Fibroblast of skin of abdomen (primary cell): ENCODE measurements at places on chromosomes 5 and 9.

DNA sequence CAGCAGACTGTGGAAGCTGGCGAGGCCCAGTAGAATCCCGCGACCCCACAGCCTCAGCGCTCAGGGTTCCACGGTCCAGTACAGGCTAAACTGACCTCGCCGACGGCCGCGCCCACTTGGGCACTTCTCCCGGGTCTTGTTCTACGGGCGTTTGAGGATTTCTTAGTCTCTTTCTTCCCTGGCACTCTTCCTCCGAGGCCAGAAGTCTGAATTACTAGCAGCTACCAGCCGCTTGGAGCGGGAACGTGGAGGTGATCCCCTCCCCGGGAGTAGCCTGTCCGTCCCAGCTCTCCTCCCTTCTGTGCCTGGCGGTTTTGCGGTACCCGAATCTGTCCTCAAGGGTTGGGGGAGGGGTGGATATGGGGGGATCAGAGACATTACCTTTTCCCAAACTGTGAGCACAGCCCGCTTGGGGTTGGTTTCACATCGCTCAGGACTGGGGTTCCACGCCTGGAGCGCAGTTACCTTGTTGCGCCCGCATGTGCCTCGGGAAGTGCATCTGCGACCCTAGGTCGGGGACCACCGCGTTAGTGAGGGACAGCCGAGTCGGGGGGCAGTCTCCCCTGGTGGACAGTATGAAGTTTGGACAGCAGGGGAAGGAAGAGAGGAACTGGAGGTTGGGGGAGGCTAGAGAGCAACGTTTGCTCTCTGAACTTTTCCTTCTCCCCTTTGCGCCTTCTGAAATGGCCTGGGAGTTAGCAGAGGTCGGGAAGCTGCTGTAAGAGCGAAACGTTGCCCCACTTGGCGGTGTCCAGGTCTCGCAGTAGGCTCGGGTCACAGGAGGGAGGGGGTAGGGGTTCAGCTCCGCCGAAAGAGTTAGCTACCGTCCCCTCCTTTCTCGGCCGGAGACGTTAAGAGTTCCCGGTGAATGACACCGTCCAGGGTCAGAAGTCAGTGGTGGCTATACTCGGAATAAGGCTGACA, 190.8 kb downstream of the MEF2C start:
- DNase-seq = no peak

- peak; percentile 24 for DNase-seq
Observed at GRCh38 chr5:60577116-60577515, 122.8 kb downstream of the DEPDC1B start.

DNA sequence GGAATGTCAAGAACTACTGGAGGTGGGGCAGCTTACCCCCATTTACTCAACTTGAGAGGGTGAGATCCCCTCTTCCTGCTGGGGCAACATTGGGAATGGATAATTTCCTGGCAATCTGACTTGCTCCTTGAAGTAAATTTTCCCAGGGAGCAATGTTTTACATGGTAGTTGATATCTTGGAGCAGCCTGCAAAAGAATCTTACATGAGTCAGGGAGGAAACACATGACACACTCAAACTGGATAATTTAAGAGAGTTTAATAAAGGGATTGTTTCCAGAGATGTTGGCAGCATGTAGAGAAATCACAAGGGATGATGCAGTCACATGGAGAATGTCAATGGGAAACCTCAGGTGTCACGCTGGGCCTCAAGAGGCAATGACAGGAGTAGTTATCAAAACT, 212.5 kb downstream of the GAS1 start:
- peak; percentile 92 for DNase-seq

DNA sequence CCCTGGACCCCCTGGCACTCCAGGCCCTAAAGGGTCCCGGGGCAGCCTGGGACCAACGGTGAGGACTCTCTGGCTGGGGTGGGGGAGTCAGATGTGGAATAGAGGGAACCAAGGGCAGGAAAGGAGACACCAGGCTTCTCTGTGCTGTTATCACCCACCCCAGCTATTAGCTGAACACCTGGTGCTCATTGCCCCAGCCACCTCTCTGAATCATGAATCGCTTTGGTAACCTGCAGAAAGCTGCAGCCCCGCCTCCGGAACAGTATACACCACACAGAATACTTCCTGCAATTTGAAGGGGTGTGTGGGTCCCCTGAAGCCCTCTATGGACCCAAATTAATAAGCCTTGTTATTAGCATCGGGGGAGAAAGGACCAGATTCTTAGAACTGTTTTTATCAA, 40.4 kb upstream of the ORM1 start:
- no peak for DNase-seq

GRCh38 chr9:19828576-19829109, 39.8 kb upstream of the SLC24A2 start:
- DNase-seq = no peak

DNA sequence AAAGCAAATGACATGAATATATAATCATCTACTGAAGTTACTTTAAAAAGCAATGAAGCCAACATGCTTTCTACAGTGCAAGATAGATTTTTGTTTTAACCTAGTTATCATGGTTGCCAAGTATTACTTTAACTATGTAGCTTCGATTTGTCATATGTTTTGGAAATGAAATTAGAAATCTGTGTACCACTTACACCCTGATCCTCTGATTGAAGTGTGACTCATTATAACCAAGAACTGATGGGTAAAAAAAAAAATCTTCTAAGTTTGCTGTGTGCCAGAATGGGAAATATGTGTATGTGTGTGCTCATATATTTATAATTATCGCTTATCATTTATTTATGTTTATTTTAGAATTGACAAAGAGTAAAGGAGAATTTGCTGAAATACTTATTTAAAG, 9.1 kb upstream of the CDC42SE2 start:
- DNase-seq = no peak

GRCh38 chr5:151293624-151294023, 9.9 kb downstream of the SLC36A3 start:
- DNase-seq = no peak

- DNase-seq = peak; percentile 48
Observed at GRCh38 chr9:114775981-114776380, 29.9 kb downstream of the TNFSF15 start.

GRCh38 chr5:88656221-88656950, 226.6 kb downstream of the MEF2C start:
- DNase-seq = no peak

- DNase-seq = no peak
Observed at GRCh38 chr5:137407090-137407489, 92.0 kb downstream of the SPOCK1 start.

DNA sequence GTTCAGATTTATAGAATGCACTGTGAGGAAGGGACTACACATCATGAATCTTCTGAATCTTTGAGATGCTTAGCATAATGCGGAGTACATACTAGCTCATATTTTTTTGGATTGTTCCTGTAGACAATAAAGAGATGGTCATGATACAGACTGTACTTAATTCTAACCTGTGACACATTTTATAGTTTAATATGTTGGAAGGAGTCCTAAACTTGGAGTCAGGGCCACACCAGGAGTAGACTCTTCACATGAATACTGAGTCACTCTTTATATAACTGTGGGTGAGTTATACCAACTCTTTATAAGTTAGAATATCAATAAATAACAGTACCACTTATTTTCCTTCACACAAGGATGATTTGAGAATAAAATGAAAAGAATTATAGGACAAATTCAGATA, 16.9 kb downstream of the C9orf85 start:
- peak; percentile 40 for DNase-seq

GRCh38 chr5:73780302-73781080, 154.5 kb downstream of the ARHGEF28 start:
- DNase-seq = no peak

- DNase-seq = no peak
Observed at GRCh38 chr5:176389135-176390123, 878 bp downstream of the HIGD2A start.

DNA sequence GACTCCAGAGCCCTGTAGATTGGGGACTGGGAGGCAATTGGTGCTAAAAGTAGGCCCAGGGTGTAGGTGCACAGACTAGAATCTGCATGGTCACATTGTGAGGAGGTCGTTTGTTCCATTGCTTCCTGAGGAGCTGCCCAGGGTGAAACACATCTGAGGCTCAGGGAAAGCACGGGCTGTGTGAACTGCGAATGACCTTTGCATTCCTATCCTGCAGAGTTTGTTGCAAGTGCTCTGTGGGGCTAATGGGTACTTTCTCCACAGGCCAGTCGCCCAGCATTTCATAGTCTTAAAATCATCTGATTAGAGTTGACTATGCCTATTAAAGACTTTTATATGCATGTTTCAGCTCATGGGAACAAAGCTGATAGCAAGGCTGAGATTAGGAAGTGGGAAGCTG, 14.4 kb upstream of the SLC46A2 start:
- no peak for DNase-seq

DNA sequence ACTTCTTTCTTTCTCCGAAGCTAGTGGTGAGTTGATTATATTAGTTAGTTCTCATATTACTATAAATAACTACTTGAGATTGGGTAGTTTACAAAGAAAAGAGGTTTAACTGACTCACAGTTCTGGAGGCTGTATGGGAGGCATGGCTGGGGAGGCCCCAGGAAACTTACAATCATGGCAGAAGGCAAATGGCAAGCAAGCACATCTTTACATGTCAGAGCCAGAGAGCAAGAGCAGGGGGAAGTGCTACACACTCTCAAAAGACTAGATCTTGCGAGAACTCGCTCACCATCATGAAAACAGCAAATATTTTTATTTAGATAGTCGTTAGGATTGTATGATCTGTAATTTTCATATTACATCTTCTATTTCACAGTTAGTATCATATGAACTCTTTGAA, 711.2 kb downstream of the PTPRD start:
- no peak for DNase-seq

GRCh38 chr9:74691058-74691457, 193.9 kb downstream of the RORB start:
- DNase-seq = no peak

- DNase-seq = peak; percentile 76
Observed at GRCh38 chr9:77384406-77384805, 207.1 kb downstream of the VPS13A start.

- no peak for DNase-seq
Observed at GRCh38 chr5:147968855-147969254, 62.5 kb upstream of the C5orf46 start.

DNA sequence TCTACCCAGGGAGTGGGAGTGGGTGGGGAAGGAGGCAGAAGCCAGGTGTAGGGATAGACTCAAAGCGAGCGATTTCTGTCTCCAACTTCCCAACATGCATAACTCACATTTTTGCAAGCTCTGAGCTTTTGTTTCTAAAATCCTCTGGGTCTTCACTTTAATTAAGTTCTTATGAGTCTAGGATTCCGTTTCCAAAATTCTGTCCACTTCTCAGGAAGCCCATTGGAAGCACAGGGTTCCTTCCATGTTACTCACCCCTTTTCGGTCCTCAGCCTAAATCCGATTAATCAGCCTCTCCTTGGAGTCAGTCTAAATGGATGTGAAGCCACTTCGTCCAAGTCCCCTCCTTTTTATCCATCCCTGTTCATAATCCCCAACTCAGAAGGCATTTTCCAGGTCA, 1.4 kb downstream of the GPX3 start:
- no peak for DNase-seq

DNA sequence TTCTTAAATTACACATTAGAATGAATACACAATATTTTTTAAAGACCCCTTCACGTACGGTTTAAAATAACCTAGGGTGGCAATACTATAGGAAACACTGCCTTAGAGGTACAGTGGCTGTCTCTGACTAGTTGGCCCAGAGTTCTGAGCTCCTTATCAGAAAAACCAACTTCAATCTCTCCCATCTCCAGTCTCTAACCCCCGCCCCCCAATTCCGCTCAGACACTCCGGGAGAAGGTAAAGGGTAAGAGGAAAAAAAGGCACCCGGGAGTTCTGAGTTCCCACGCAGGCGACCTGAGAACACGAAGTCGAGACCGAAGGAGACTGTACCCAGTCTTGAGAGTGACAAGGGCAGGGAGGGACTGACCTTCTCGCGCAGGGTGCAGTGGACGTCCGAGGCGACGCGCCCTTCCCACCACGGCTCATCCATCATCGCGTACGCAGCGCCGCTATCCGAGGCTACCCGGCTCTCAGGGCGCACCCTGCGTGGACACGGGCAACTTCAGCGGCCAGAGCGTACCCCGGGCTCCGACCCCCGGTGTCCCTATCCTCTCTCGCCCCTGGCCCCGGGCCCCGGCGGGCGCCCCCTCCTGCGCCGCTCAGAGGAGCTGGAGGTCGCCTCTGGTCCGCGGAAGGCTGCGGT, 752 bp downstream of the CCNJL start:
- DNase-seq = no peak

DNA sequence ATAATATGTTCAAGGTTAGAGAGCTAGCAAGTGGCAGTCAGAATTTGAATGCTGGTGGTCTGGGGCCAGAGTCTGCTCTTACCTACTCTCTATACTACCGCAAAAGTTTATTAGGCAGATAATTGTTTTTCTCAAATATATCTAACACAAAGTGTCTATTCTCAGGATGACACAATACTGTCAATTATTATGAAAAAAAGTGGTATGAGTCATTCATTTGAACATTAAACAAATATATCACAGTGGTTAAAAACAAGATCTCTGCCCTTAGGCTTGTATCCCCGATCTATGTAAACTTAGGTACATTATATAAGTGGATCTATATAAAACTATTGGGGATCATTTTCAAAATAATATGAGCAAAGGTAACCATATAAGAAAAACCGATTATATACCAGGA, 354.9 kb downstream of the CETN3 start:
- no peak for DNase-seq

- no peak for DNase-seq
Observed at GRCh38 chr5:132681983-132682382, 8.2 kb downstream of the IL4 start.

- no peak for DNase-seq
Observed at GRCh38 chr9:33024126-33024965, 727 bp upstream of the DNAJA1 start.

DNA sequence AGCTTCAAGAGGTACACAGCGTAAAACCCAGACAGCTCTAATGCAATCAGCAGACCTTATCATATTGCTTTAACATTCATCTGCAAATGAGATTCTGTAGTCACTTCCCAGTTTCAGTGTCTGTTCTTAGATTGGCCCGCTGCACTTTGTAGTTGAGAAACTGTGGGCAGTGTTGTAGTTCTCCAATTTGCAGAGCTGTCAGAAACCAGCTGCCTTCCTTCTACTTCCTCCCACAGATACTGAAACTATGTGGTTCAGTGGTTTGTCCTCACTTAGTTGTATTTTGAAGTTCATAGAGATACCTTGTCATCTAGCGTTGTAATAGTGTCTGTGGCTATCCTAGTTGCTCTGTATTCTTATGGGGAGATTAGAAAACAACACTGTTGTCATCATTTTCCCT, 39.6 kb upstream of the TRIM36 start:
- no peak for DNase-seq

DNA sequence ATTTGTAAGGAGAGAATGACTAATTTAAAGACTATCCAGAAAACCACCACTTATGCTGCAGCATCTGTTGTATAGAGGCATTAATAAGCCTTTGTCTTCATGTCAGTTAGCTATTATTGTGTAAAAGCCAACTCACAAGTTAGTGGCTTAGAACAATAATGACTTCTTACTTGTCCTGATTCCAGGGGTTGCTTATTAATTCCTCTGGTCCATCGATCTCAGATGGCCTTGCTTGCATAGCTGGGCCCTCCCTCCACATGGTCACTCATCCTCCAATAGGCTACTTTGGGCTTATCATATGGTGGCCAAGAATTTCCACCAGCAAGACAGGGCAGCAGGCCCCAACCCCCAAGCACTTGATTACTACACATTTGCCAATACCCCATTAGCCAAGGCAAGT, 44.5 kb upstream of the STK32A start:
- peak; percentile 52 for DNase-seq

- peak; percentile 55 for DNase-seq
Observed at GRCh38 chr9:134793288-134794188, 87.1 kb upstream of the FCN2 start.
